ENCODE measurements at places on chromosomes 3 and 15. TPM values are rescaled to one million over a fixed set of nuclear protein-coding genes. Genes with fewer than 3 reads are reported as not detected.

Gene PLA2G4D
- not detected for total RNA-seq

Gene TPRG1
- total RNA-seq, result 0.16 TPM

Gene CNTN3
- total RNA-seq, result 0.07 TPM

Gene IGSF10
- total RNA-seq, result 0.10 TPM

Gene VPS39
- 8.7 TPM for total RNA-seq

Gene ZIC4
- total RNA-seq, result 2.2 TPM

Gene CRELD1
- total RNA-seq, result 22.6 TPM

Gene ERC2
- total RNA-seq, result not detected

Gene CDCP1
- 1.3 TPM for total RNA-seq

Gene ARHGAP31
- total RNA-seq, result 5.0 TPM

Gene TGM4
- not detected for total RNA-seq

Gene RABL3
- total RNA-seq, result 11.1 TPM

Gene TRH
- not detected for total RNA-seq

Gene ATP13A5
- not detected for total RNA-seq

Gene GABRG3
- not detected for total RNA-seq

Gene FBN1
- 179 TPM for total RNA-seq

Gene RYK
- 128 TPM for total RNA-seq

Gene GP5
- not detected for total RNA-seq

Gene CFAP91
- 0.47 TPM for total RNA-seq

Gene FBXL22
- total RNA-seq, result not detected

Gene LSMEM2
- total RNA-seq, result not detected

Gene TMEM207
- not detected for total RNA-seq

Gene FILIP1L
- total RNA-seq, result 31.5 TPM

Gene FANCD2OS
- total RNA-seq, result not detected

Gene LRRC31
- total RNA-seq, result not detected

Gene RAB6B
- 3.3 TPM for total RNA-seq

Gene APOD
- not detected for total RNA-seq

Gene IMP3
- total RNA-seq, result 122 TPM

Gene CHRM5
- not detected for total RNA-seq

Gene FNDC3B
- 44.8 TPM for total RNA-seq

Gene SLC7A14
- total RNA-seq, result not detected

All from MG63 (cell line).